ENCODE measurements at places on chromosomes 12 and 14.

DNA sequence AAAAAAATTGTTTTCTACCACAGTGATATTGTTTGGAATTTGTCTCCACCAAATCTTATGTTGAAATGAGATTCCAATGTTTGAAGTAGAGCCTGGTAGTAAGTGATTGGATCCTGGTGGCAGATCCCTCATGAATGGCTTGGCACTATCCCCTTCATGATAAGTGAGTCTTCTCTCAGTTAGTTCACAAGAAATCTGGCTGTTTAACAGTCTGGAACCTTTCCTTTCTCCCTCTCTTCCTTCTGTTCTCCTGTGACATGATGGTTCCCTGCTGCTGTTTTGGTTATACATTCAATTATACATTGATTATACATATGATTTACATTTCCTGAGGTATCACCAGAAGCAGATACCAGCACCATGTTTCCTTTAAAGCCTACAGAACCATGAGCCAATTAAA is 442.2 kb downstream of the SLC6A15 start:
- DNase-seq, result no peak

GRCh38 chr12:72075401-72075800 is 136.8 kb downstream of the TPH2 start:
- no peak for DNase-seq

- peak; percentile 92 for DNase-seq
Measured at GRCh38 chr12:115227137-115227615, 543.2 kb upstream of the TBX3 start.

DNA sequence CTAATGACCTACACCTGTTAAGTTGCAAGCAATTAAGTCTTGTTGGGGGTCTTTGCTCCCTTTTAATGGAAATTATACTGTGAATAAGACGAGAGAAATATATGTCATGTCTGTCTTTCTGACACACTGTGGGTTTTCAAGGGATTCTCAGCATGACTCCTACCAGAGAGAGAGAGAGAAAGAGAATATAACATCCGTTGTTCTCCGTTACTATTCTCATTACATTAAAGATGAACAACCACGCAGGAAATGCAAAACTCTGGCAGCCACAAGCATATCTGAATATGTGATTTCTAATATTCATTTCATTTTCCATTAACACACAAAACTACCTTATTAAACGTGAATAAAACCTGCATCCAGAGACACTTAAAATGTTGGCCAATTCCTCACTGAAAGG is 67.3 kb upstream of the EGLN3 start:
- no peak for DNase-seq

DNA sequence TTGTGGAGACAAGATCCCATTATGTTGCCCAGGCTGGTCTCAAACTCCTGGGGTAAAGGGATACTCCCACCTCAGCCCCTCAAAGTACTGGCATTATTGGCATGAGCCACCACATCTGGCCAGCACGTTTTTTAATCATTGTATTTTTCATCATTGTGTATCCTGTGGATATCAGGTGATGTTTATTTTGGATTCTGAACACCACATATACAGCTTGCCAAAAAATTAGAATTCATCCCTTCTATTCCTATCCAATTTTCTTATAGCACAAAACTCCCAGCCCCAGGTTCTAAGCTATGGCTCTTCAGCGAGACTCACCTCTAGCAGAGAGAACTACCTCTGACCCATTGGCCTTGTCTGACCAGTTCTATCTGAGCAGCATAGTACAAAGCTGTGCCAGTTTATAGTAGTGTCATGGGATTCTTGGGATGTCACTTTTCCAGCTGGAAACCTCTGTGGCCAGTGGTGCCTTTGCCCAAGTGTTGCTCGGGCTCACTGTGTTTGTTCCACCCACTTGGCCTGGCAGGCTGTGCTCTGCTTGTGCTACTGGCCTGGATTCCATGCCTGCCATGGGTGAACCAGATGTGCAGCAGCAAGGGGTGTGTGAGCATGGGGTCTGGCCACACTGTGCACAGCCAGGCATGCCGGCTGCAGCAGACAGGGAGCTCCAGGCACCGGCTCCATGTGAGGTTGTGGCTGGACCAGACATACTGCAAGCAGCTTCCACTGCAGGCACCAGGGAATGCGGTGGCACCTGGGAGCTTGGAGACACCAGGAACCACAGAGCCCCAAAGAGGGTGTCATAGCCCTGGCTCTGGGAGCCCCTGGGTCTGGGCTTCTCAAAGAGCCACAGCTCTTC is 37.2 kb downstream of the TIMELESS start:
- DNase-seq, result no peak

DNA sequence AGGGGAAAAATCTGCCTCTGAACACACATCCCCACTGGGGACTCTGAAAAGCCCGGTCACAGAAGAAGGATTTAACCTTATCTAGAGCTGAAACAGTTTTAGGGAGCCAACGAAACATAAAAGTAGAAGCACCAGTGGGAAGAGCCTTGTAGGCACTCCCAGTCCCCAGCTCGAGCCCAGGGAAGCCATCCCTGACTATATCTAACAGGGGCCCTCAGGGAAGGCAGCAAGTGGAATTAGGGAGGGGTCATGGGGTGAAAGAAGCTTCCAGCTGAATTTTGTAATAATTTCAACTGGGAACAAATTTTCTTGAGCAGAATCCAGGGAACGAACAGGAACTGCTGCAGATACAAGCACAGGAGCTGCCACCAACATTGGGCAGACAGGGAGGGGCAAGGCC is 127.8 kb downstream of the BMP4 start:
- no peak for DNase-seq

- no peak for DNase-seq
Measured at GRCh38 chr14:91311284-91311662, 66.8 kb upstream of the GPR68 start.

DNA sequence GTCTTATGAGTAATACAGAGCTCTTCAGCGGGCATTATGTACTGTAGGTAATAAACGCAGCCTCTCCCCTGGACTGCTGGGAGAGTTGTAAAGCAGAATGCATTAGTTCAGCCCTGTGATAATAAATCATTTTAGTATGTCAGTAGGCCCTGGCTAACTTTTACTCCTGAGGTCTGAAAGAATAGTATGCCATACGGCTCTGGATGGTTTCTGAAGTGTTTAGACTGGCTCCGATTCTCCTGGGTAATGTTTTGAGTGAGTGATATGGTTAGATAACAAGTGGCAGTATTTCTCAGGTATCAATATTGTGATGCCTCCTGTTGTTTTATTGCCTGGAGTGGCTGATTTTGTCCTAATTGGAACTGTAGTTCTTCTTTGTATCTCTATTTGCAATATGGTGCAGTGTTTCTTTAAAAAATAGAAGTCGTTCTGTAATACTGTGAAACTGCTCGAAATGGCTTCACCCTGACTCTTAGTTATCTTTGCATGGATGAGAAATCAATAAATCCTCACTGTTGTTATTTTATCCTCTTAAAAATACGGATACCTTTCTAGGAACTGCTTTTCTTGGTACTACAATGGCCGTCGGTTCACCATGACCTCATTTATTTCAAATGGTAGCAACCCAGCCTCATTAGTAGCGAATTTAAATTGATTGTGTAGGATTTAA is 100.2 kb downstream of the PDZRN4 start:
- DNase-seq, result no peak

DNA sequence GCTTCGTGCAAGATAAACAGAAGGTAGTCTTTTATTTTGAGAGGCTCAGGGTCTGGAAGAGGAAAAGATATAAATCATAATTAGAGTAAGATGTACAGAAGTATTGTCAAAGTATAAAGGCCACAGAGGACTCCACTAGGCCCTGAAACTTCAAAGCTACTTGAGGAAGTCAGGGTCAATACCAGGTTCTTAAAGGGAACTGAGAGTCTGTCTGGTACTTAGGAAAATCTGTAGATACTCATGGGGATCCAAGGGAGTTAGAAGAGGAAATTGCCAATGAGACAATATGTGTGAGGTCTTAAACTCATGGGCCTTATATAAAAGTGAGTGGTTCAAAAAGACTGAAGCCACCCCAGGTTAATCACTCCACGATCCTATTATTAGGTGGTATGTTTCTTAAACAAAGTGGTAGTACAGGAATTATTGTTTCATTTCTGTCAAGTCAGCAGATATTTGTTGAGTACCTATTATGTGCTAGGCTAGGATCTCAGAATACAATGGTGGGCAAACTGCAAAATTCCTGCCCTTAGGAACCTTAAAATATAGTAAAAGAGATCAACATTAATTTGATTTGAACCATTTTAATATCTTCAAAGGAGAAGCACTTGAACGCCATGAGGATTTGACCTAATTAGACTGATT is 314.6 kb downstream of the ADAMTS20 start:
- no peak for DNase-seq

- no peak for DNase-seq
Measured at GRCh38 chr12:121570467-121571283, 10.1 kb downstream of the KDM2B start.

- DNase-seq, result peak; percentile 49
Measured at GRCh38 chr12:52004042-52004648, 2.6 kb upstream of the TAMALIN start.

- no peak for DNase-seq
Measured at GRCh38 chr12:67735868-67736267, 87.3 kb downstream of the DYRK2 start.

- peak; percentile 77 for DNase-seq
Measured at GRCh38 chr14:76950055-76951020, 78.2 kb downstream of the IRF2BPL start.

GRCh38 chr12:83841620-83842019 is 1071.0 kb downstream of the SLC6A15 start:
- DNase-seq, result no peak

DNA sequence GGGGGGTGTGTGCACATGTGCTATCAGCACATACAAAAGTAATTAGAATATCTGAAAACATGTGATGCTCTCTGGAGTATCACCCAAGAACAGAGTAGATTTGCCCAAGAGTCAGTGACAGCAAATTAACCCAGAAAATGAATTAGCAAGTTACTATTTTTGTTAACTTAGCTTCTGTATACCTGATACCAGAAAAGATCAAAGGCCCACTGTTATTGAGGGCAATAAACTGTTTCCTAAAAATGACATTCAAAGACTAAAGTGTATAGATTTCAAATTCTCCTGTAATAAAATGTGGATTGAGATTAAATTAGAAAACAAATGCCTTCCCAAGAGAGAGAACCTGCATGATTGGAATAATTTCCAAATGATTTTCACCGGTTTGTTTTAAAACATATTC is 184.7 kb downstream of the MED13L start:
- DNase-seq, result no peak

DNA sequence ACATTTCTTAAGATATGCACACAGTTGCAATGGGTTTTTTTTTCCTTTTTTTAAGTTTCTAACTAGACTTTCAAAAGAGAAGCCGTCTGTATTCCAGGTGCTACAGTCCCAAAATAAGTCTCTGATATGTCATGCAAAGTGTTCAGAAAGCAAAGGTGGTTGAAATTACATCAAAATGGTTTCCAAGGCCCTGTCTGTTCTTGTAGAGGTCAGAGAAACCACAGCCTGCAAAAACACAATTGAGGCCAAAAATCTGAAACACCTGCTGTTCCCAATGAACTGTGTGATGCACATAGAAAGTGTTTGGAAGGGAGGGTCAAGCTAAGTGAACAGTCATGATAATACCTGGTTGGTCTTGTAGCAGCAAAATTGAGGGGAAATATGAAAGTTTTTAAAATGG is 91.0 kb downstream of the VRK1 start:
- DNase-seq, result no peak

DNA sequence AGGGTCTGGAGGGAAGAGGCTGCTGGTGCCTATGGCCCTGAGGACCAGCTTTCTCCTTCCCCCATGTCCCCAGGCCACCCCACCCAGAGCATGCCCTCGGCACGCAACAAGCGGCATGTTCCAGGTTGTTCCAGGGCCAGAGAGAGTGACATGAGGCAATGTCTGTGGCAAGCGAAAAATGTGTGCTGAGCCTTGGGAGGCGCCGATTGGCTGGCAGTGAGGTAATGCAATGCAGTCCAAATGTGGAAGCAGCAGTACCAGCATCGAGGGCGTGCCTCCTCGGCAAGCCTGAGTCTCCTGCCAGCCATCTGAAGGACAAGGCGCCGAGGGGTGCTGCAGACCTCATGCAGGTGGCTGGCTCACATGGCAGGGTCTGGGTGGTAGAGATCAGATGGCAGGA is 423.8 kb downstream of the NRXN3 start:
- no peak for DNase-seq

DNA sequence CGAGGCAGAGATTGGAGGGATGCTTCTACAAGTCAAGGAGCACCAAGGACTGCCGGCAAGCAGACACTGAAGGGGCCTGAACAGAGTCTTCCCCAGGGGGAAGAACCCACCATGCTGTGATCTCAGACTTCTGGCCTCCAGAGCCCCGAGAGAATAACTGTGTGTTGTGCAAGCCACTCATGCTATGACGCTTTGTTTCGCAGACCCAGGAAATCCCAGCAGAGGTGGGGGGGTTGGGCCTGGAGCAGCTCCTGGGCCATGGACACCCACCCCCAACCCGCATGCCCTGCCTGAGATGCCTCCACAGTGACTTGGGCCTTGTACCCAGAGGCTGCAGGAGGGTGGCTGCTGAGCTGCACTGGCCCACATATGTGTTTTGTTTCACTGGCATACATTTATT is 31.2 kb downstream of the ARL6IP4 start:
- DNase-seq, result no peak
